ENCODE measurements at places on chromosomes 16 and 17.
A peak's percentile ranks its signal among the peaks of the same experiment; 100 is the strongest.

GRCh38 chr17:32341141-32341856 lies 674 bp downstream of the C17orf75 start:
- DNase-seq, result peak; percentile 28

DNA sequence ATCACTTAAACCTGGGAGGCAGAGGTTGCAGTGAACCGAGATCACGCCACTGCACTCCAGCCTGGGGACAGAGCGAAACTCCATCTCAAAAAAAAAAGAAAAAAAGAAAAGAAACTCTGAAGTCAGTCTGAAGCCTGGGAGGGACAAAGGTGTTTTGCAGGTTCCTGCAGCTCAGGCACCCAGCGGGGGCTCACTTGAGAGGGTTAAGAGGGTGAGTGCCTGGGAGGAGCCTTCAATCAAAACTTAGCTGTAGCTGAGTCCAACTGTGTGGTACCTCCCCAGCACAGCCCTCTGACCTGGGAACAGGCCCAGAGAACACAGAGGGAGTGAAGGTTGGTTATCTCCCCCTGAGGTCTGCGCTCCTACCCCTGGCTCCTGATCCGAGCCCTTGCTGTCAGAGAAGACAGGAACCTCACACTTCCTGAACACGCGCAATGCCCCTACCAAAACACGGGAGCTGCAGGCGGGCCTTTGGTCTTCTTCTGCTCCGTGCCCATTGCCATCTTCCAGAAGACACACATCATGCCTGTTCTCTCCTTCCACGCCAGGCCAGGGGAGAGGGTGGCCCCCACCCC lies 20.4 kb upstream of the ZC3H18 start:
- no peak for DNase-seq

DNA sequence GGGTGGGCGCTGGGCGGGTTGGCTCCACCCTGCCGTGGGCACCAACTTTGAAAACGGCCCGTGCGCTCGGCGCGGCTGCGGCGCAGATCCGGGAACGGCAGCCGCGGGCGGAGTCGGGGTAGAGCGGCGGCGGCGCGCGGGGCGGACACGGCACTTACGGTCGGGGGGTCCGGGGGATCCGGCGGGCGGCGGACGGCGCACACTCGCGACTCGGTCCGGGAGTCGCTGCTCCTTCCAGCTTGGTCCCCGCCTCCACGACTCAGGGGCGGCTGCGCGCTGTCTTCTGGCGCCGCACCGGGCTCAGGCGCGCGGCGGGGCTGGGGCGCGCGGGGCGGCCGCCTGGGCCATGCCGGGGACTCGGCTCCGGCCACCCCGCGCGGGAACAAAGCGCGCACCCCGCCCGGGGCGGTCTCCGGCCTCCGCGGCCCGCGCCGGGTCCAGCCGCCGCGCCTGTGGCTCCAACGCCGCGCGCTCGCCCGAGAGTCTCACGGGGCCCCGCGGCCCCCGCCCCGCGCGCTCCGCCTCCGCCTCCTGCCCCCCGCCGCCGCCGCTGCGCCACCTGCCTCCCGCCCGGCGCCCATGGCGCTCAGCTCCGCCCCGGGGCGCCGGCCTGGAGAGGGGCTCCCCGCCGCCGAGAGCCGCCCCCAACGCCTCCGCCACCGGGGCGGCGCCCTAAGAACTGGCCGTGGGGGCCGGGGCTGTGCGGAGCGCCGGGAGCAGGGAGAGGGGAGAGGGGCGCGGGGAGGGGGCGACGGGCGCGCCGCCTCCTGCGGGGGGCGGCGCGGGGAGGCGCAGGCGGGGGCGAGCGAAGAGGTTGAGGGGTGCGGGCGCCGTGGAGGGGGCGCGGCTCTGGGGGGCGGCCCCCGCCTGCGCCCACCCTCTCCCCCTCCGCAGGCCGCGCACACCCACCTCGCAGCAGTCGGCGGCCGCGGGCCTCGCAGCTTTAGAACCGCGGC lies 35.9 kb downstream of the CBFA2T3 start:
- peak; percentile 69 for DNase-seq

DNA sequence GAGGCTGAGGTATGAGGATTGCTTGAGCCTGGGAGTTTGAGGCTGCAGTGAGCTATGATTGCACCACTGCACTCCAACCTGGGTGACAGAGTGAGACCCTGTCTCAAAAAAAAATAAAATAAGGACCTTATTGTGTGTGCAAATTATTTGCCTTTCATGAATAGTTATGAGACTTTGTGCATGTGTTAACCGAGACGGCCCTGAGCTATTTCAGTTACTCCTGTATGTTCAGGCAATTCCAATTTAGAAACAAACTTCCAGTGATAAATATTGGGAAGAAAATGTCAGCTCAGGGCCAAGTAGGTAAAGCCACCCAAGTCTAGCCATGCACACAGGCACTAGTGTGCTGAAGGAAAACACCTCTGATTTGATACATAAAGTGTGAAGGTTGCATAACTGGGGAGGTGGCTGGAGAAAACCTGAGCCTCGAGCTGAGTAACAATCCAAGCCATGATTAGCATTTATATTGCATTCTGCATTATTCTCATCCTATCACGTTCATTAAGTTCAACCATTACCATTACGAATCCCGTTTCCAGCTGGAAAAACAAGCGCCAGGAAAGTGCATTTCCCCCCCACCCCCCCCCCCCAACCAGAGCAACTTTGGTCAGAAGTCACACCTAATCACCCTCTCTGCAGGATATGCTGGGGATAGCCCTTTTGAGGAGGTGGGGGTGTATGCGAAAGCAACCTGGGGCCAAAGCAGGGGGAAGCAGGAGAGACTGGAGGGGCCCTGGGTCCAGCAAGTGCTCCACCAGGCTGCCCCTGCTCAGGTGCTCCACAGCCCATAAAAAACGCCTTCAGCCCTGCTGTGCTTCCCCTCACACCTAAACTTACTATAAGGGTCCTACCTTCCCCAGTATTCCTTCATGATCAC lies 18.6 kb upstream of the ENDOV start:
- DNase-seq, result no peak

DNA sequence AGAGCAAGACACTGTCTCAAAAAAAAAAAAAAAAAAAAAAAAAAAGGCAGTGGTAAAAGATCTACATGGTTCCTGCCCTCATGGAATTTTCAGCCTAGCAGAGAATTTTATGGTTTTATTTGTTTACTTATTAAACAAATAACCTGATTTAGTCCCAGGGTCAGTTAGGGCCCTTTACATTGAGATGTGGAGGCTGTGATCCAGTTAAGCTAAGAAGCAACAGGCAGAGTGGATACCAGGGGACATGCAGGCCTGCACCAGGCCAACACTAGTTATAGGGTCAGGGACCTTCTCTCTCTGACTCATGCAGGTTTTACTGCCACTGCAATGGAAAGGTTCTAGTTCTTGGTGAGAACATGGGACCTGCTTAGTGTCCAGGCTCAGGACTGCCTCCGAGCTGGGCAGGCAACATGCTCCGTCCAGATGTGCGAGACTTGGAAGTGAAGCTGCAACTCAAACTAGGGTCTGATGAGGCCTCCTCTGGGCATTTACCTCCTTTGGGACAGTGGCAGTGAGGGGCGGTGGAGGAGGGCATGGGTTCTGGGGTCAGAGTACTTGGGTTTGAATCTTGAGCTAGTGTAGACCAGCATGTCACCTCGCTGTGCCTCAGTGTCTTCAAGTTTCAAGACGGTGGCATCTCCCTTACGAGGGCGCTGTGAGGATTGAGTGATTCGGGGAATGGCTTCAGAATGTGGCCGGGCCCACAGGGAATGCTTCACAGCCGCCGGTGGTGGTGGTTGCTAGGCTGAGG lies 301.8 kb downstream of the CPPED1 start:
- DNase-seq, result no peak

- no peak for DNase-seq
Measured at GRCh38 chr17:15411384-15412198, 55.8 kb downstream of the CDRT4 start.

GRCh38 chr17:38717139-38717745 lies 12.2 kb downstream of the MLLT6 start:
- DNase-seq, result no peak

- no peak for DNase-seq
Measured at GRCh38 chr17:74532115-74532514, 840 bp upstream of the CD300LB start.

- DNase-seq, result no peak
Measured at GRCh38 chr16:64952177-64952576, 169.7 kb downstream of the CDH11 start.

GRCh38 chr16:18827890-18828289 lies 26.5 kb upstream of the ARL6IP1 start:
- DNase-seq, result no peak

- no peak for DNase-seq
Measured at GRCh38 chr17:44575403-44575802, 18.1 kb downstream of the FZD2 start.

DNA sequence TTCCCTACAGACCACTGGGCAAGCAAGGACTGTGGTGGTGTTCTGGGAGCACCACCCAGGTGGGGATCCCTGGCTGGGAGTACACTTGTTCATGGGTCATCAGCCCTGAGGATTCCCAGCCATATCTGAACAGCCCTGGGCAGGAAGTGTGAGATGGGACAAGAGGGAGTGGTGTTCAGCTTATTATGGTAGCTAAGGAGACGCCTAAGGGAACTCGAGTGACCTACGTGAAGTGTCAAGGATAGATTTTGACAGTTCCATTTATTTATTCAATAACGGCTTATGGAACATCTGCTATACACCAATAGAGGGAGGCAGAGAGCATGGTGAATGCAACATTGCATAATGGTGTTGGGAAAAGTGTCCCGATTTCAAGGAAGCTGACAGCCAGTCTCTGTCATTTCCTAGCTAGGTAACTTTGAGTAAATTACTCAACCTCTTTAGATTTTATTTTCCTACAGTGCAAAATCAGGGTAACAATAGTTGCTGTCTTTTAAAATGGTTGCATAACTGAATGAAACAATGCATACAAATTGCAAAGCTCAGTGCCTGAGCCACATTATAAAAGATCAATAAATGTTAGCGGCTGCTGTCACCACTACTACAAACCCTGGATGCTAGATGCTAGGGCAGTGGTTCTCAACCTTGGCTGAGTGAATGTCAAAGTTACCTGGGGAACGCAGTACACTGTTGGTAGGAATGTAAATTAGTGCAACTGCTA lies 534.1 kb downstream of the GRIN2A start:
- no peak for DNase-seq

- DNase-seq, result no peak
Measured at GRCh38 chr17:75773121-75773807, 8.3 kb upstream of the GALK1 start.

DNA sequence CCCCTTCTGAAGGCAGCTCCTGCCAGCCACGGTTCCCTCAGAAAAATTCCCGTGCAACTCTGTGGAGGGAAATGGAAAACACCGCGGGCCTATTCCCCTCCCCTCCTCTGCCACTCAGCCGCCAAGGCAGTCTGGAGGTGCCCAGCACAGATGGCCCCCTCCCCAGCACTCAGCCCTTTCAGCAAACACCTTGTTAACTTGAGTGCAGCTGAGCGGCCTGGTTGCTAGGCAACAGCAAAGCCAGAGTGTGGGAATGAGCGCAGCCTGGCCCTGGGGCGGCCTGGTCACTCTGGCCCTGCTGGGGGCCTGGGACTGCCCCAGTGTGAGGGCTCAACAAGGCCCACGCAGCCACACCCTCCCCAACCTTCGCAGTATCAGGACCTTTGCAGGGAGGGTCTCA lies 32.8 kb downstream of the CACNA1G start:
- DNase-seq, result no peak

DNA sequence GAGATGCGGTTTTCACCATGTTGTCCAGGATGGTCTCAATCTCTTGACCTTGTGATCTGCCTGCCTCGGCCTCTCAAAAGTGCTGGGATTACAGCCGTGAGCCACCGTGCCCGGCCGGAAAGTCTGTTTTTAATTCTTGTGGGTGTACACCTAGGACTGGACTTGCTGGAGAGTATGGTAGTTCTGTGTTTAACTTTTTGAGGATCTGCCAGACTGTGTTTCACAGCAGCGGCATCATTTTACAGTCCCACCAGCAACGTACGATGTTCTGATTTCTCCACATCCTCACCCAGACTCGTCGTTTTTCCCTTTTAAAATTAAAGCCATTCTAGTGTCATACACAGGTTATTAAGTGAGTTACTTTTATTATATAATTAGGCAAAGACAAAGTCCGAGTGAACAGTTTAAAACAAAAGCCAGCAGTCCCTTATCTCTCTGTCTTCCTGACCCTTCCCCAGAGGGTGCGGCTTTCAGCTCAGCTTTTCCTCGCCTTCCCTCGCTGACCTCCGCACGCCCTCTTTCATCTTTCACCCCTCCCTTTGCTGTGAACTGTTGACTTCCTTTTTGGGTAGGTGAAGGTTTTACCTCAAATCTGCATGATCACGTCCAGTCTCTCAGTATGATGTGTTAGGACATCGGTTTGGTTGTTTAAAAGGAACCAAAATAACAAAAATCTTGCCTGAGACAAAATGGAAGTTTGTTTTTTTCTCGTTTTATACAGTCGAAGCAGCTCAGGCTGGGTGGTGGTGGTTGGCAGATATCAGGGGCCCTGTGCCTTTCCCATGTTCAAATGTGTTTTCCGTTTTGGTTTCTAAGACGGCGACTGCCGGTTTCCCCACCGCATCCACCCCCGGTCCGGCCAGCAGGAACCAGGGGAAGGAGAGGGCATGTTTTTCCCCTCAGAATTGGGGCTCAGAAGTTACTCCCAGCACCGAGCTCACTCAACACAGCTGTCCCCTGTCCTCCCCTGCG lies 18.0 kb downstream of the FAM234A start:
- DNase-seq, result peak; percentile 48

DNA sequence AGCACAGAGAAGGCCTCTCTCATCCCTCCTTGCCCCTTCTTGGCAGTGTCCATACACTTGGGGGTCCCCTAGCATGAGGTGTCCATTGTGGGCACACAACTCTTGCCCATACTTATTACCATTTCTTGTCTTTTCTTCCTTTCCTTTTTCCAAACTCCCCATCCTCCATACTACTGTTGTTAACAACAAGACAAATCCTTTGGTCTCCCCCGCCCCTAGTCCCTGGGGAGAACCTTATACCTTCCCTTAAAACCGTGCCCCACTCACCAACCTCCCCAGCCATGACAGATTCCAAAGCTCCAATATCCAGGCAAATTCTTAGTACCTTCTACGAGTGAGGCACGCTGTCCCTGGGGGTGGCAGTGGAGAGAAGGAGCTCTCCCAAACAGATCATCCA lies 82.9 kb downstream of the GAS7 start:
- DNase-seq, result no peak

All from GM19239 (cell line).